T-helper 9 cell (primary cell): ENCODE measurements at places on chromosomes 11 and 22.
A peak's percentile ranks its signal among the peaks of the same experiment; 100 is the strongest.

DNA sequence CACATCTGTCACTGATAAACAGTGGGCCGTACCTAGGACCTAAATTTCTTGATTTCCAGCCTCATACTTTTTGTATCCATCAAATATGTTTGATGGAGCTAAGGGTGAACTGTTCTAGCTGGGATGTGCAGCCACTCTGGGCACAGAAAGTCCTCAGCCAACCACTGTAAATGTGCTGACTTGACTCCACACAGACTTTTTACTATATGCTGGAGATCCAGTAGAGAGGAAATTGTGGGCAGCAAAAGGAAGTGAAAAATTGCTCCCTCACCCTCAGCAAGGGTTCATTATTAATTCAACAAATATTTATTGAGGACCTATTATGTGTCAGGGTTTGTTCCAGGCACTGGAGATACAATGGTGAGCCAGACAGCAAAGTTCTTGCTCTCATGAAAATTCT lies 54.2 kb upstream of the AMPD3 start:
- no peak for DNase-seq

- no peak for DNase-seq
Measured at GRCh38 chr11:60899046-60899936, 7.1 kb downstream of the PRPF19 start.

- no peak for DNase-seq
Measured at GRCh38 chr11:125929445-125930075, 16.3 kb upstream of the VSIG10L2 start.

GRCh38 chr11:2507212-2507901 lies 62.5 kb downstream of the KCNQ1 start:
- no peak for DNase-seq

DNA sequence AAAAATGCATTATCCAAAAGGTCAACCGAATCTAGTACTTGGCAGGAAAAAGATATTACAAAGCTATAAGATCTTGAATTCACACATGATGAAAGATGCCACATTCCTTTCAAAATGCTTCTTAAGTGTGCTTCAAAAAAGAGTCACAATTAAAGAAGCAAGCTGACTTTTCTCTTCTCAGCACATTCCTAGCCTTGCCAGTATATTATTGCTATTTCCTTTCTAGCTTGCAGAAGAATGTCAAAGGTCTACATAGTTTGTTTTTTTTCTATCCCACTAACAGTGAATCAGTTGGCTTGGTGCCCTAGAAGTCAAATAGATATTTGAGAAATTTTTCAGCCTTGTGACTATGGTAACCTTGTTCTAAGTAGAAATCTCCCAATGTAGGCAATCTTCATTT lies 56.8 kb downstream of the GUCY1A2 start:
- no peak for DNase-seq

GRCh38 chr11:34234086-34234740 lies 123.6 kb downstream of the ABTB2 start:
- DNase-seq: peak; percentile 58

- no peak for DNase-seq
Measured at GRCh38 chr11:120909676-120910416, 114.1 kb upstream of the TBCEL start.

- DNase-seq: no peak
Measured at GRCh38 chr22:38078046-38078840, 5.7 kb downstream of the SLC16A8 start.

GRCh38 chr22:23533771-23534191 lies 46.3 kb downstream of the IGLL1 start:
- DNase-seq: no peak

GRCh38 chr11:57735619-57736298 lies 5.5 kb upstream of the SELENOH start:
- DNase-seq: no peak

GRCh38 chr22:24023204-24023789 lies 12.2 kb downstream of the CABIN1 start:
- no peak for DNase-seq

DNA sequence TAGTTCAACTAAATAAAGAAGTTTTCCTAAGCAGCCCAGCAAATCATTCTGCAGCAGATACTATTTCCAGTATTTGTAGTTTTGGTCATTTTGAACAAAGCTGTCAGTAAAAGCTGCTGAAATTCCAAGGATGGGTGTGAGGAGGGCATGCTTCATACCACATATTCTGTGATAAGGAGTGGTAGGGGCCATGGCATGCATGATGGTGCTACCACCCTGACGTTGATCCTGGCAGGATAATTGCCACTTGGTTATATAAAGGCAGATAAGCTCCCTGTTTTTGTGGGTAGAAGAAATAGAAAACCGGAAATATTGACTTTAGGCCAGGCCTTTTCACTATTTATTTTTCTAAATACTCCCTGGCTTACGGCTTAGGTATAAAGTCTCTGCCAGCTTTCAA lies 33.1 kb upstream of the L3MBTL2 start:
- DNase-seq: no peak

- DNase-seq: no peak
Measured at GRCh38 chr11:2585566-2586086, 114.2 kb downstream of the KCNQ1OT1 start.

- DNase-seq: no peak
Measured at GRCh38 chr11:117970400-117971024, 15.7 kb upstream of the IL10RA start.
